Stimulated activated naive CD4-positive, alpha-beta T cell (primary cell): ENCODE measurements at places on chromosomes 7 and 10.

DNA sequence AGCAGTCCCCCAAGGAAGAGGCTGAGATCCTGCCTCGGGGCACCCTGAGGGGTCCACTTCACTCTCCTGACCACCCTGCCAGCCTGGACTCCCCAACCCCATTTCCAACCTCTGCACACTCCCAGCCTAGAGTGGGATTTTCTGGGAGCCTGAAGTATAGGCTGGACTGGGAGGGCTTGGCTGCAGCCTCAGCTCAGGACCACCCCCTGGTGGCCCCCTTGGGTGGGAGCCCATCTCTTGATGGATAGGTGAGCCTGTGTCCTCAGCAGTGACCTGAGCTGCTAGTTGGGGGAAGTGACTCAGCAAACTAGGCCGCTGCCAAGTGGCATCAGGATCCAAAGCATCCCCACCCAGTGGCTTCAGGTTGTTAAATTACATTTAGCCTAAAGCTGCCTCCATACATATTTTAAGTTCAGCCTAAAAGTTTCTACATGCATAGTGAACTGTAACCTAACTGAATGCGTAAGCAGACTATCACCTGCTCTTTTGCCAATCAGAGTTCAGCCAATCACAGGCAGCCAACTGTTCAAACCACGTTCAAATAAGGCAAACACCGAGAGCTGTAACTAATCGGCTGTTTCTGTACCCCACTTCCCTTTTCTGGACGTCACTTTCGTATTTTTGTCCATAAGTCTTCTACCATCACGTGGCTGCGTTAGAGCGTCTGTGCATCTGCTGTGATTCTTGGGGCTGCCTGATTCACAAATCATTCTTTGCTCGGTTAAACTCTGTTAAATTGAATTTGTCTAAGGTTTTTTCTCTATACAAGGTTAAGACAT lies 144.0 kb downstream of the PLPP4 start:
- DNase-seq, result no peak

GRCh38 chr7:4762121-4763055 lies 13.0 kb upstream of the AP5Z1 start:
- no peak for DNase-seq

GRCh38 chr7:142925413-142925812 lies 8.1 kb downstream of the TRPV5 start:
- no peak for DNase-seq

DNA sequence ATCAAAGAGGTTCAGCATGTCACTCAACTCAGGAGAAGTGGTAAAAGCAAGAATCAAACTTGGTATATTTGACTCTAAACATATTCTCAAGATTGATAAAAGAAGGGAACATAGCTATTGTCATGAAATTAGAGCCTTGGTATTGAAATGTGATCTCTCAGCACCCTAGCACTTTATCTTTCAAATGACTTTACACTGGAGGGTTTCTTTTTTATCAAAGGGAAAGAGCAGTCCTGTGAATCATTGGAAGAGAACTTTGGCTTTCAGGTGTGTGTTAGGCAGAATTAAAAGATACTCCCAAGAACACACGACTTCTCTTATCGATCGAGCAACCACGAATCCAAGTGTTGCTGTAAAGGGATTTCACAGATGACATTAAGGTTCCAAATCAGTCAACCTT lies 54.4 kb downstream of the PTN start:
- DNase-seq, result no peak

GRCh38 chr7:122833888-122834570 lies 52.2 kb downstream of the CADPS2 start:
- DNase-seq, result no peak

GRCh38 chr7:78148166-78148894 lies 349.8 kb downstream of the PHTF2 start:
- DNase-seq, result no peak

- DNase-seq, result no peak
Observed at GRCh38 chr7:54292171-54292925, 249.8 kb upstream of the VSTM2A start.

DNA sequence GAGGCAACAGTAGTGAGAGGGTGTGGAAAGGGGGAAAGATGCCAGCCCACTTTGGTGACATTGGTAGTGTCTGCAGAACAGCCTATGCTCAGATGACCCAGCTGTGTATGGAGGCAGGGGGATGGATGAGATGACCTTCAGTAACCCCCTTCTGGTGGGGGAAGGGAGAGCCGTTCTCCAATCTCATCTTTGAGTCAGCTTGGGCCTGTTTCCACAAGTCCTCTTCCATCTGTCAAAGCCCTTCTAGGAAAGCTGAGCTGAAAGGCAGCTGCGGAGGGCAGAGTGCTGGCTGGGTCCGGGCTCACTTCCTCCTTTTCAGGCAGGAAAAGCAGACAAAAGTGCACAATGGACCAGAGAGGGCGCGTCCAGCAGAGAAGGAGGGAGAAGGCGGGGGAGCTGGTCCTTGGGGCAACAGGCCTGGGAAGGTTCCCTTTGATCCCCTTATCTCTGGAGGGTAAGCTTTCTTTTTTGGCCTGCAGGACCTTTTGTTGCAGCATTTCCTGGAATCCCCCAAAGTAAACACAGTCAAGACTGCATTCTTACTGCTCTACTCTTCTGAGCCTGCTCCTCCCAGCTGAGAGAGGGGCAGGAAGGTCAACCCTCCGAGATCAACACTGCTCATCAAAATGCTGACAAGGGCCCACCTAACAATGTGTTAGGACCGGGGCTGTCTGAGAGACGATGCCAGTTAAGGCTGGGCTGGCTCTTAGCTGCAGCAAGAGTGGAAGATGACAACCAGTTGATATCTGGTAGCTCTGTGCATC lies 1.2 kb upstream of the LRMDA start:
- DNase-seq, result no peak

- no peak for DNase-seq
Observed at GRCh38 chr10:3588346-3588745, 196.7 kb downstream of the KLF6 start.

GRCh38 chr7:127628445-127628844 lies 10.5 kb upstream of the PAX4 start:
- no peak for DNase-seq

- DNase-seq, result no peak
Observed at GRCh38 chr10:105243825-105244224, 602.7 kb downstream of the SORCS3 start.

DNA sequence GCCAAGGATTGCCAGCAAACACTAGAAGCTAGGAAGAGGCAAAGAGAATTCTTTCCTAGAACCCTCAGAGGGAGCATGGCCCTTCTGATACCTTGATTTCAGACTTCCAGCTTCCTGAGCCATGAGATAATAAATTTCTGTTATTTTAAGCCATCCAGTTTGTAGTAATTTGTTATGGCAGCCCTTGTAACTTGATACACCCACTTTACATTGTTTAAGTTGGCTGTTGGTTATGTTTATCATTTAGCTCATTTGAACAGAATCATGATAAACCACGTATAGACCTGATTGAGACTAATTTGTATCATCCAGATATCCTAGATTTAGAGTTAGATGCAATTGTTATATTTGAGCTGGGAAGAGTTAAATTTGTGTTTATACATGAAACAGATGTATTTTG lies 9.4 kb upstream of the TES start:
- no peak for DNase-seq

GRCh38 chr10:110872984-110873923 lies 1.5 kb downstream of the PDCD4 start:
- DNase-seq, result no peak

- DNase-seq, result no peak
Observed at GRCh38 chr7:28060371-28060950, 120.1 kb downstream of the JAZF1 start.

DNA sequence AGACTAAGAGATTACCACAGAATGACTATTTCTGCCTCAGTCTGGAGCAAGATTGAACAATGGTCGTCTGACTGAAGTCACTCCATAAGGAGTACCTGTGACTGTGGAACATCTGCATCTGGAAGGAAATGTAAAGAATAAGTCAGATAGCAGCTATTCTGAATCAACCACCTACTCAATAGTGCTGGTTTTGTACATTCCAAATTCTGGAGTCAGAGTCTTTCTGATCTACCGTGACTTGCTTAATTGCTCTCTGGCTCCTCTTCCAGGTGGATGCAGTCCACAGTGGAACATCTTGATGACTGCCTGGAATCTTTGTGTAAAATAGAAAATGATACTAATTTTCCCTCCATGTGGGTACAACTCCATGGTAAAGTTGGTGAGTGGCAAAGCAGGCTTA lies 156.3 kb upstream of the SEMA3C start:
- DNase-seq, result no peak

DNA sequence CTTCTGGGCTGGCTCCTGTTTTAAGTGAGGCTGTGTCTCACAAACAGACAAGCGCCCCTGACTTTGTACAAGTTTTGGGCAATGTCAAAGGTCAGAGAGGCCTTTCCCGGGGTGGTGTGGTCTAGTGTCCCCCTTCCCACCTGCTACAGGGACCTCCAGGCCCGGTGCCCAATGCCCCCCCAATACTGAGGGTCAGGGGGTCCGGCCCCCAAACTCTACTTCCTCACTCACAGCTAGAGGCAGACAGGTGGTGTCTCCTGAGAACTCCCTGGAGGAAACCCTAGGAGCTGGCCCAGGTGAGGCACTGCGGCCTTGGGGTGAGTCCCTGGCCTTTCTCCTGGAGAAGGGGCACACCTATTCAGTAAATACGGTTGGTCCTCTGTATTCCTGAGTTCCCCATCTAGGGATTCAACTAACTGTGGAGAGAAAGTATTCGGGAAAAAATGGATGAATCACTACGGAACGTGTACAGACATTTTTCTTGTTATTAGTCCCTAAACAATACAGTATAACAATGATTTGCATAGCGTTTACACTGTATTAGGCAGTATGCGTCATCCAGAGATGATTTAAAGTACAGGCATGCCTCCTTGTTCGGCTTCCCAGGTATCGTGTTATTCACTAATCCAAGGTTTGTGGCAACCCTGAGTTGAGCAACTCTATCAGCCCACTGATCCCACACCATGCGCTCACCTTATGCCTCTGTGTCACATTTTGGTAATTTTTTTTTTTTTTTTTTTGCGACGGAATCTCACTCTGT lies 308.1 kb downstream of the WDR37 start:
- no peak for DNase-seq

DNA sequence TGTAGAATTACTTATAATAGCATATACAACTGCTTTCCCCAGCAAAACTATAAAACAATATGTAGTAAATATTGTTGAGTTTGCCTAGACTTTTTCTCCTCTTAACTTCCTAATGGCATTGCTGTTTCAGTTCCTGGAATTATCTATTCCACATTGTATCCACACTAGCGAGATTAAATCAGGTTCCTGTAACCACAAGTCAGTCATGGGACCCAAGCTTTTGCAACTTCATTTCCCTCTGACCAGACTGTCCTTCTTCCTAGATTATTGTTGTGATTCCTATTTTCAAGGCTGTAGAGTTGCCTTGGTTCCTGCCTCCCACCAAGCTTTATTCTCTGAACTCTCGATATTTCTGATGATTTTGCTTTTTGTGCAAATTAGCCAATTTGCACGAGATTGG lies 173.3 kb upstream of the ZNF804B start:
- DNase-seq, result no peak

DNA sequence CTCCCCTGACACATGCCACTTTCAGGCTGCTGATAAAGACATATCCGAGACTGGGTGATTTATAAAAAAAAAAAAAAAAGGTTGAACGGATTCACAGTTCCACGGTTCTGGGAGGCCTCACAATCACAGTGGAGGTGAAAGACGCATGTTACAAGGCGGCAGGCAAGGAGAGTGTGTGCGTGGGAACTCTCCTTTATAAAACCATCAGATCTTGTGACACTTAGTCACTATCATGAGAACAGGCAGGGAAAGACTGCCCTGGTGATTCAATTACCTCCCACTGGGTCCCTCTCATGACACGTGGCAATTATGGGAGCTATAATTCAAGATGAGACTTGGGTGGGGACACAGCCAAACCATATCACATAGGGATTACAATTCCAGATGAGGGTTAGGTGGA lies 181.5 kb downstream of the TCERG1L start:
- no peak for DNase-seq

DNA sequence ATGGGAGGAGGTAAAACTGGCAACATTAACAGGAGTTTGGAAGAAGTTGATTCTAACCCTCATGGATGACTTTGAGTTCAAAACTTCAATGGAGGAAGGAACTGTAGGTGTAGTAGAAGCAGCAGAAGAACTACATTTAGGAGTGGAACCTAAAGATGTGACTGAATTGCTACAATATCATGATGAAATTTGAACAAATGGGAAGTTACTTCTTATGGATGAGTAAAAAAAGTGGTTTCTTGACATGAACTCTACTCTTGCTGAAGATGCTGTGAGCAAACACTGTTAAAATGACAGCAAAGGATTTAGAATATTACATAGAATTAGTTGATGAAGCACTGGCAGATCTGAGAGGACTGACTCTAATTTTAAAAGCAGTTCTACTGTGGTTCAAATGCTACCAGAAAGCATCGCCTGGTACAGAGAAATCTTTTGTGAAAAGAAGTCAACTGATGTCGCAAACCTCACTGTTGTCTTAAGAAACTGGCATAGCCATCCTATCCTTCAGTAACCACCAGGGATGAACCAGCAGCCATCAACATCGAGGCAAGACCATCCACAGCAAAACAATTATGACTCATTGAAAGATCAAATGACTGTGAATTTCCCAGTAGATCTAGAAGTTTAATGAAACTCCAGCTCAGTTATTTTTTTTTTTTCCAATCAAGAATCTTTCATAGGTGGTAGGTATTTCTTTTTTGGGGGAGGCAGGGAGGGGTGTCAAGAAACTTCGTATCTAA lies 20.8 kb downstream of the BRAF start:
- DNase-seq, result no peak

GRCh38 chr10:27383595-27384542 lies 120.2 kb upstream of the RAB18 start:
- DNase-seq, result no peak

- no peak for DNase-seq
Observed at GRCh38 chr7:17486835-17487234, 188.4 kb downstream of the AHR start.

GRCh38 chr10:23197416-23197861 lies 5.3 kb downstream of the PTF1A start:
- DNase-seq, result no peak

DNA sequence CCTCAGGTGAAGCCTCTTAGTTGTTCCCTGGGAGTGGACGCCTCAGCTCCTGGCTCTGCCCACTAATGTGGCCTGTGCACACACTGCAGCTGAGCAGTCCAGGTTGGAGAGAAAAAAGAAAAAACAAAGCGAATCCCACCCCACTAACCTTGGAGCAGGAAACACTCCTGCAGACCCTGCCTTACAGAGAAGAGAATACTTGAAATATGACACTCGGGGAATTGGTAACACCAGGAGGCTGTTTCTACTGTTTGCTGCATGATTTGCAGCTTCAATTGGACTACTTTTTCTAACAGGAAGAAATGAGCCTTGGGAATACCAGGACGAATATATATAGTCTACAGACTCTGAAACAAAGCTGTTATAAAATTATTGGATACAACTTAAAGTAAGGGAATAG lies 22.2 kb downstream of the CDHR3 start:
- DNase-seq, result no peak

- DNase-seq, result no peak
Observed at GRCh38 chr7:111041577-111041976, 49.4 kb upstream of the LRRN3 start.
